ENCODE measurements at places on chromosomes 12 and 14. TPM values are rescaled to one million over a fixed set of nuclear protein-coding genes. Genes with fewer than 3 reads are reported as not detected.

- DNase-seq: peak; percentile 12
- no peaks in the 10 kb centered on the region for H3K4me1 ChIP-seq
- no peaks in the 10 kb centered on the region for H3K27me3 ChIP-seq
- H3K27ac ChIP-seq: no peak overlapping the region
- H3K4me3 ChIP-seq: no peak overlapping the region
Observed at GRCh38 chr14:101199028-101199770, 295.7 kb upstream of the RTL1 start.

- no peak for DNase-seq
- H3K27ac ChIP-seq: no peak overlapping the region
- peaks cover 2% of the 10 kb centered on the region for H3K4me1 ChIP-seq
- H3K36me3 ChIP-seq: no peaks in the 10 kb centered on the region
Observed at GRCh38 chr12:109893261-109893995, 6.6 kb upstream of the TCHP start.

DNA sequence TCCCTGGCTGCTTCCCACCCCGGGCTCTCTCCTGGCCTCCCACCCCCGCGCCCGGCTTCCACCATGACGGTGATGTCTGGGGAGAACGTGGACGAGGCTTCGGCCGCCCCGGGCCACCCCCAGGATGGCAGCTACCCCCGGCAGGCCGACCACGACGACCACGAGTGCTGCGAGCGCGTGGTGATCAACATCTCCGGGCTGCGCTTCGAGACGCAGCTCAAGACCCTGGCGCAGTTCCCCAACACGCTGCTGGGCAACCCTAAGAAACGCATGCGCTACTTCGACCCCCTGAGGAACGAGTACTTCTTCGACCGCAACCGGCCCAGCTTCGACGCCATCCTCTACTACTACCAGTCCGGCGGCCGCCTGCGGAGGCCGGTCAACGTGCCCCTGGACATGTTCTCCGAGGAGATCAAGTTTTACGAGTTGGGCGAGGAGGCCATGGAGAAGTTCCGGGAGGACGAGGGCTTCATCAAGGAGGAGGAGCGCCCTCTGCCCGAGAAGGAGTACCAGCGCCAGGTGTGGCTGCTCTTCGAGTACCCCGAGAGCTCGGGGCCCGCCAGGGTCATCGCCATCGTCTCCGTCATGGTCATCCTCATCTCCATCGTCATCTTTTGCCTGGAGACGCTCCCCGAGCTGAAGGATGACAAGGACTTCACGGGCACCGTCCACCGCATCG, 1.8 kb downstream of the KCNA1 start:
- H3K4me3 ChIP-seq: peak overlapping the region; percentile 4
- peaks cover 11% of the 10 kb centered on the region for H3K36me3 ChIP-seq
- H3K27ac ChIP-seq: no peak overlapping the region

ENDOU gene
- total RNA-seq: not detected

Data from H9 (cell line).